Common myeloid progenitor, CD34-positive (primary cell): ENCODE measurements at places on chromosomes 16 and 17.

DNA sequence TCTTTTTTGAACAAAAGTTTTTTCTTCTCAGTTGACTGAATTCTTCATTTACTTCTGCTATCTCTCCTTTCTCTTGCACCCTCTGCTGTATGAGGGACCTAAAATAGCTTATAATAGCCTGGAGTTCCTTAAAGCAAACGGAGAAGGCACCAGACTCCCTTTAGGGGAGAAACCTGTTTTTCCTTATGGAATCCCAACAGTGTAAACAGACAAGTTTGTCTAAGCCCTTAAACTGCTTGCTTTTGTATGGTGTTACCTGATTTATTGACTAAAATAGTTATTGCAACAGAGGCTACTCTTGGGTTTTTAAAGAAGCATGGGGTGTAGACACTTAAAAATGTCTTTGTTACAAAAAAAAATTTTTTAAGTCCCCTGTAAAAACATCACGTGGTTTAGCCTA is 12.9 kb upstream of the TRIM25 start:
- no peak for DNase-seq

DNA sequence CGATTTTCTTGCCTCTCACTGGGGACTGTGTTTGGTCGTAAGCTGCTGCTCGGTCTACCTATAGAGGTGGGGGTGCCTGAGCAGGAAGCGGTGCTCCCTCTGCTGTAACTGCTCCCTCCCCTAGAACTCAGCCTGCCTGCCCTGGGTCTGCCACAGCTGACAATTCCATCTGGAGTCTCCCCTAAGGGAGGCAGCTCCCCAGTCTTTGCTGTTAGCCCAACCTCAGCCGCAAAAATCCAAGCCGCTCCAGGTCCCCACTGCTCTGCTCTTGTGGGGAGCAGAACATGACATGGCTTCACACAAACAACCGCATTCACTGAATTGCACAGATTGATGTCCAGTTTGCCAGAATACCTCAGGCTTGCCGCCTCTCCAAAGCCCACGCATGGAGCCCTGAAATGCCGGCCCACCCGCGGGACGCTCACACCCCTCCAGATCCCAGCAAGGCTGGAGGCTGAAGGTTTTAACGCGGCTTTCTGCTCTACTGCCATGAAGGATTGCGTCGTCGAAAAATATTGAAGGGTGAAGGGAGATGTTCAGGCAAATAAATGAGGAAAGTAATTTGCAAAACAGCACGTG is 221.5 kb upstream of the FOXF1 start:
- no peak for DNase-seq

DNA sequence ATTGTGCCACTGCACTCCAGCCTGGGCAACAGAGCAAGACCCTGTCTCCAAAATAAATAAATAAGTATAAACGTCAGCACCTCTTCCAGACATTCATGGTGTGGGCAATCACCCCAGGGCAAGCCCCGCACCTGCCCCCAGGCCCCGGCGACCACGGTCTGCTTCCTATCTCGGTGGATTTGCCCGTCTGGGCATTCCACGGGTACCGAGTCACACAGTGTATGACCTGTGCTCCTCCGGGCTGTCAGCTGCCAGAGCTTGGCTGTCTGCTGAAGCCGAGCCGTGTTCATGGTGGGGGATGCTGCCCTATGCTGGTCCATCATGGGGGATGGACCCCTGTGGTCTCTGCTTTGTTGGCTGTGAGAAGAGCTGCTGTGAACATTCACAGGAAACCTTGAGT is 15.4 kb downstream of the CYBC1 start:
- DNase-seq, result no peak

- DNase-seq, result no peak
Measured at GRCh38 chr17:30954046-30954830, 16.6 kb upstream of the RNF135 start.

DNA sequence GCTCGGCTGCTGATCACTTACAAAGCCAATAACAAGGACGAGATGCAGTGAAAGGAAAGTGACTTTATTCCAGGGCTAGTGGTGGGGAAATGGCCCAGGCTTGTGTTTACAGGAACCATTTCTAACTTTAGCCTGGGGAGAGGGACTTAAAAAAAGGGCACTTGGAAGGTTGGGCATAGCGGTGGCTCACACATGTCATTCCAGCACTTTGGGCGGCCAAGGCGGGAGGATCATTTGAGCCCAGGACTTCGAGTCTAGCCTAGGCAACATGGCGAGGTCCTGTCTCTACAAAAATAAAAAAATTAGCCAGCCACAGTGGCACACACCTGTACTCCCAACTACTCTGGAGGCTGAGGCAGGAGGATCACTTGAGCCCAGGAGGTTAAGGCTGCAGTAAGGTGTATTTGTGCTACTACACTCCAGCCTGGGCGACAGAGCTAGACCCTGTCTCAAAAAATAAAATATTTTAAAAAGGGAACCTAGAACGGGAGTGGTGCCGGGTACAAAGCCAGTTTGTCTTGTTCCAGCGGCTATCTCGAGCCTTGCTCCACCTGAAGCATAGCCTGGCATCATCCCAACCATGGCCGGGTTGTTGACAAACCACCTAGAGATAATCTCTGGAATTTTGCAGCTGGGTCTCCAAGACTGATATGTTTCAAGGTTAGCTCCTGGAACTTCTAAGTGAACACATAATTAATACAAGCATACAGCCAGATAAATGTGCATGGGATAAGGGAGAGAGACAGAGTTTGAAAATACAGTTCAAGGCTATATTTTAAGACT is 5.7 kb upstream of the TVP23A start:
- DNase-seq, result no peak
